Stimulated activated CD8-positive, alpha-beta memory T cell treated with anti-CD3 and anti-CD28 coated beads, Interleukin-4, amount 100 ng/mL, for 4 hours (primary cell): ENCODE measurements at places on chromosomes 7 and 10.

- DNase-seq, result no peak
These were observed 69.1 kb downstream of the RTKN2 start for GRCh38 chr10:62199584-62199983.

DNA sequence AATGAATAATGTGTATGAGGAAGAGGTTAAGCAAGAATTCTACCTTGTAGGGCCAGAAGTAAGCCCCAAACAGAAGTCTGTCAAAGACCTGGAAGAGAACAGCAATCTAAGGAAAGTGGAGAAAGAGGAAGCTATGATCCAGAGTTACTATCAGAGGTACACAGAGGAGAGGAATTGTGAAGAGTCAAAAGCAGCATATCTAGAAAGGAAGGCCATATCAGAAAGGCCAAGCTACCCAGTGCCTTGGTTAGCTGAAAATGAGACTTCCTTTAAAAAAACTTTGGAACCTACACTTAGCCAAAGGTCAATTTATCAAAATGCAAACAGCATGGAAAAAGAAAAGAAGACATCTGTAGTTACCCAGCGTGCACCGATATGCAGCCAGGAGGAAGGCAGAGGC, 42.7 kb upstream of the GAD2 start:
- DNase-seq, result no peak

GRCh38 chr7:14018751-14019150, 29.3 kb upstream of the ETV1 start:
- no peak for DNase-seq

- no peak for DNase-seq
These were observed 40.0 kb downstream of the VOPP1 start for GRCh38 chr7:55532150-55532917.

GRCh38 chr7:496528-497295, 22.9 kb downstream of the PDGFA start:
- no peak for DNase-seq

GRCh38 chr10:118106426-118106825, 59.7 kb upstream of the RAB11FIP2 start:
- no peak for DNase-seq

GRCh38 chr7:75712517-75713361, 26.0 kb downstream of the HIP1 start:
- no peak for DNase-seq

DNA sequence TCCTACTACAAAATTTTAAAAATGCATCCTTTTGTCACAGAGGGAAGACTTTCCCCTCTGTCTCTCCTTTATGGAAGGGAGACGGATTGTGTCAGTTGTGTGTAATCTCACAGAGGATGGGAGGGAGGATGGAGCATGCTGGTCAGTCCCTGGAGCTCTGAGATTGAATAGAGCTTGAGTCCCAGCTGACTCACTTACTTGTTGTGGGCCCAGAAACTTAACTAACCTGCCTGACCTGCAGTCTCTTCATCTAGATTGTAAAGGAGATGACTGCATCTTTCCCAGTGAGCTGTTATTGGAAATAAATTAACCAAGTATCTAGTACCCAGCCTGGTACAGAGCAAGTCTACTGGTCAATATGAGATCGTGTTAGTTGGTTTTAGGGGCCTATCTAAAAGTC, 77.9 kb upstream of the ADO start:
- DNase-seq, result no peak

- no peak for DNase-seq
These were observed 134.5 kb upstream of the KCND2 start for GRCh38 chr7:120138497-120138896.

DNA sequence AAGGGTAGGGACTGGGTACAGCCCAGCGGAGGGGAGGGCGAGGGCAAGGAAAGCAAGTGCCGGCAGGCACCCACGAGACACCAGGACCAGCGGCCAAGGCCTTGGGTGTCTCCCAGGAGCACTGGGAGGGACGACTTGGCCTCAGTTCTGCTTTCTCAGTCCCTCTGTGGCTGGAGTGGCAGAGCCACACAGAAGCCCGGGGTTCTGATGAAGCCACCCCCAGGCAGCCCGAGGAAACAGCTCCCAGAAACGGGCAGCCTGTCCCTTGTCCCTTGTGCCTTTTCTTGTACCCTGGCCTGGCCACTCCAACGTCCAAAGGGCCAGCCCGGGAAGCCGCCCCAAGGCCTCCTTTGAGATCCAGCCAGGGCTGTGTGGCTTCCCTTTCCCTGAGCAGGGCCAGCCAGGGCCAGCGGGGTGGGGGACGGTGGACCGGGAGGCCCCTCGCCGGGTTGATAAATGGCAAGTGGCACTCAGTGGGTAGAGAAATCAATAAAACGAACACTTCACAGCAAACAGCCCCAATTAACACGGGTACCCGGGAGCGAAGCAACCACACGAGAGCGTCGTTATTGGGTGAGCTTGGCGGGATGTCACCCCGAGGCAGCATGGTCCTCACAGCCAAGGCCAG, 69.8 kb upstream of the GNA12 start:
- DNase-seq, result no peak

DNA sequence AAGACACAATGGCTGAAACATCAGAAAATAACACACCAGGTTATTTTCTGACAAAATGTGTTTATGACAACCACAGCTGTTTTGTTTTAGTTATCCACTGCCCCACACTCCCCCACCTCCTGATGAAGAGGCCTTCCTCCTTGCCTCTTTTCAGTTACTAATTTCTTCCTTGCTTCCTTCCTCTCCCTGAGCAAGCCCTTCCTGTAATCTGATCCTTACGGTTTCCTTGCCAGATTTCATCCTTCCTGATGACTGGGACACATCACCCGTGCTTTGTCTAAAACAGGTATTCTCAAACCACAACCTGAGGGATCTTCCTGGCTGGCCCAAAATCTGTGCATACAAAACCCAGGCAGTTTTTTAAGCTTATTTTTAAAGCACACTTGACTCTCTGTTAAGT, 39.4 kb downstream of the CHST15 start:
- no peak for DNase-seq

DNA sequence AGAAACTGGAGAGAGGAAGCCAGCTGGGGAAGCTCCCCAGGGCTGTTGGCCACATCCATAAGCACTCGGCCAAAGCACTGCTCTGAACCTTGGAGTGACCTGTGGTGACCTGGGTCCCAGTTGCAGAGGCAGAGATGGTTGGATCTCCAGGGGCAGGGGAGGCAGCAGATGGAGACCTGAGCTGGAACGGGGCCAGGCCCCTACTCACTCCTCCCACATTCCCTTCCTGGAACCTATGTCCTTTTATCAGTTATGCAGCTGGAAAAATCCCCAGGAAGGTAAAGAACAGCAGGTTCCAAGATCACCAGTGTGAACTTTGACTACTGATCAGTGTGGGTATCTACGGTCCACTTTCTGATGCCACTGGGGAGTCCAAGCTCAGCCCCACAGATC, 9.6 kb upstream of the PNLIPRP2 start:
- DNase-seq, result no peak

DNA sequence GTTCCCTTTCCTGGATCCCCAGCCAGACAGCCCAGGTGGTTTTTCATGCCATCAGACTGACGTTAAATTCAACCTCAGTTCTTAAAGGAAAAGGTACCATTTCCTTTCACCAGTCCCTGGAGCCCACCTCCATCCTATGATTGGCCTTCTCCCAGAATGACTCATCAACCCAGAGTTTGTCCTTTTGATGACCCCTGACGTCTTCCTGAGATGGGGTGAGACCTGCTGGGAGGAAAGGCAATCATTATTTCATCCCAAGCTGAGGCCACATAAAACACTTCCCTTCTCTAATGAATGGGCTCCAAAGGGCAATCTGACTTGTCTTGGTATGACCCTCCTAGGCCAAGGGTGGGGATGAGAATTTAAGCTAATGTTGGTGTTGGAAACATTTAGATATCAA, 750.7 kb downstream of the SUGCT start:
- DNase-seq, result no peak

DNA sequence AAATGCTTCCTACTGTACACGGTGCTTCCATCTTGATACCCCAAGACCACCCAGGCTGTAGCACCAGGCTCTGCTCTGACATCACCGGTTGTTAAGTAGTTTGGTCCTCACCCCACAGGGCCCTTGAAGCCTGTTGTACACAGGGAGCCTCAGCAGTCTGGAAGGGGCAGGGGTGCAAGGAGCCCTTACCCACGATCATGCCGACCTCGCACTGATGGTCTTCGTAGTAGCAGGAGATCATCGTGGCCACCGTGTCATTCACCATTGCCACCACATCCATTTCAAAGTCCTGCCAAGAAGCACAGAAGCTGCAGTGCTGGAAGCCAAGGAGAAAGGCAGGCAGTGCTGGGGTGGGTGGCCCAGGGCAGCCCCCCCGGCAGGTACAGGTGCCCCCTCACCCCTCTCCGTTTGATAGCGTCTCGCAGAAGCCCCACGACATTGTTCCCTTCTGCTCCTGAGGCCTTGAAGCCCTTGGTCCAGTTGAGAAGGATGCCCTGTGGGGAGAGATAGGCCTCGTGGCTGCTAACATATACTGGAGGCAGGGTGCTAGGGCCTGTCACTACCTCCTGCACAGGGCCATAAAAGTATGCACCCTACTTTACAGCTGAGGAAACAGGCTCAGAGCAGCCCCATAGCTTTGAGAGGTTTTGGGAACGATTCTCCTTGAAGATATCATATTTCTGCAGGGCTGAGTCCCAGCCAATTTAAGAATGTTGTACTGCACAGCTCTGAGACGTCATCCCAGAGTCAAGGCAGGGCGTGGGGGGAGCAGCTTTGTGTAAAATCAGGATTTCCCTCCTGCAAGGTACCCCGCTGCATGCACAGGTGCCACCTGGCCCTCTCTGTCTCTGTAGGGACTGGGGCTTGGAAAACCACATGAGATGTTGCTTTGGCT, 8.7 kb upstream of the MYL7 start:
- DNase-seq, result no peak

DNA sequence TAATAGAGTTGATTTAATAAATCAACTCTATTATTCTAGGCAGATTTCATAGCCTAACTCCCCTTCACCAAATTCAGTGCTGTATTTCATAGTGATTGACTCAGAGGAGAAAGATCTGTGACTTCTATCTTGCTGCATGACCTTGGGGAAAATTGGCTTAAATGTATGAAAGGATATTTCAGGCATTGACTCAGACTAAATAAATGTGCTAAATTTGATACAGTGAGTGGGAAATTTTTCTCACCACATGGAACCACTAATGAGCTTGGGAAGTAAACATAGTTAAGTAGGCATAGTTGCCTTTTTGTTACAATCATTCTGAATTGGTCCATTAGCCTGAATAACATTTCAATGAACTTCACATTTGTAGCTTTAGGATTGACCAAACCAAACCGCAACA, 89.0 kb upstream of the PRPS1L1 start:
- no peak for DNase-seq

DNA sequence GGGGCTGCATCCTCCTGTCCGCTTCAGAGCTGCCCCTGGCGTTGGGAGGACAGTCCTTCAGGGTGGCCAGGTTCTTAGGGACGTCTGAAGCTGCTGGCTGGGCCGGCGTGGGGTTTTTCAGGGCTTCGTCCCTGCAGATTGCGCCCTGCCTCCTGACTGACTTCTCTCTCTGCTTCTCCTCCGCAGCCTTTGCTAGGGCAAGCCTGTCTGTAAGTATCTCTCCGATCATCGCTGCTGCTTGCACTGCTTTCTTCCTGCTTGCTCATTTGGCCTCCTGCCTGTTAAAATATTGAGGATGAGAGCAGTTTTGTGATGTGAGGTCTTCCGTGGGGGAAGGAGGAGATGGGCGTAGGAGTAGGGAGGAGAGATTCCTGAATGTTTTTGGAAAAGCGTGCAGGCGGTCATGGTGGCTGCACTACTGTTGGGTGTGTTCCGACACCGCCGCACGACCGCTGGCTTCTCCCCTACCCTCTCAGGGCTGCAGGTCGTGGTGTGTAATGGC, 25.3 kb downstream of the PFKFB3 start:
- DNase-seq, result no peak

DNA sequence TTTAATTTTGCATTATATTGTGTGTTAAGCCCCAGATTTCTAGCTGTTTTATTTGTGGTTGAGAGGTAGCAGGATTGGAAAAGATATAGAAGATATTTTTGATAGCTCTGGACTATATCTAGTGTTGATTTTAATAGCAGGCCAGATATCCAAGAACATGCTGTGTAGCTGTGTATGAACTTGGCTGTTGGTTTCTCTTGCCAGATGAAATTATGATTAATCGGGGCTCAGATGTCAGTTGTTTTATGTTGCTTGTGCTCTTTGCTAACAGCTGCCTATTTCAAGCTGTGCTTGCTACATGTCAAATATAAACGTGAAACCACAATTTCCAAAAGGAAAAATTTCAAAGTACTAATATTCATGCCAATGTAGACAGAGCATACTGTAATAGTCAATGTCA, 141.1 kb downstream of the GRM3 start:
- DNase-seq, result no peak

DNA sequence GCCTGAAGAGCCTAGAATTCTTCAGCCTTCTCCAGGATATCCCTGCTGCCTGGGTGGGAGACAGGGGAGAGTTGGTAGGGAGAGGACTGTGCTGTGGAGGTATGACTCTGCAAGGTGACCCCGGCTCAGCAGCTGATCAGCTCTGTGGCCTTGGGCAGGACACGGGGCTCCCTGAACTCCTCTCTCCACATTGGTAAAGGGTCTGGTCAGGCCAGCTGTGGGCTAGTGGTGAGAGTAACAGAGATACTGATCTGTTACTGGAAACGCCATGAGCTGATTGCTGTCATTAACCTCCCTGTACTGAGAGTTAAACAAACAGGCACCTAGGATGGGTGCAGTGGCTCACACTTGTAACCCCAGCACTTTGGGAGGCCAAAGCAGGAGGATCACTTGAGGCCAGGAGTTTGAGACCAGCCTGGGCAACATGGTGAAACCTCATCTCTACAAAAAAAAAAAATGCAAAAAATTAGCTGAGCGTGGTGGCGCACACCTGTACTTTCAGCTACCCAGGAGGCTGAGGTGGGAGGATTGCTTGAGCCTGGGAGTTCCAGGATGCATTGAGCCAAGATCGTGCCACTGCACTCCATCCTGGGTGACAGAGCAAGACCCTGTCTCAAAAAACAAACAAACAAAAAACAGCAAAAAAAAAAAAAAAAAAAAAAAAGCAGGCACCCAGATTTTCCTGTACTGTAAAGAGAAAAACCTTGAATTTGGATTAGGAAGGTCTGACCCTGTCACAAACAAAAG, 151.5 kb downstream of the CUX1 start:
- DNase-seq, result no peak

GRCh38 chr10:33306126-33306525, 28.3 kb downstream of the NRP1 start:
- no peak for DNase-seq

DNA sequence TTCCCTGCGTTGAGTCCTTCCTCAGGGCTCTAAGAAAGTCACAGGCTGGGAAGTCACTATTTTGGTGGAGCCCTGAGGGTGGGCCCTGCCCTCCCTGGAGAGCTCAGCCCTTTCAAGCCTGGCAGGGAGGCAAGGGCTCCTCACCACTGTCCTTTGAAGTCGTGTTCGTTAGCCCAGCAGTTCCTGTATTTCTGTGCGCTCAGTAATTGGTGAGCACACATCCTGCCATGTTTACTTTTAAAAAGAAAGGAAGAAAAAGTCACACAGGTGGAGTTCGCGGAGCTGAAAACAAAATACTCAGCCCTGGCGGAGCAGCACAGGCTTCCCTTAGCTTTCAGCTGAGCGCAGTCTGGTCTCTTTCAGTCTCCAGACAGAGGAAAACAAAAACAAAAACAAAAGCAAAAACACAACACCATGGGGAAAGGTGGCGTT, 37.1 kb downstream of the PRKCQ start:
- no peak for DNase-seq
